ENCODE measurements at places on chromosomes 4 and X.

DNA sequence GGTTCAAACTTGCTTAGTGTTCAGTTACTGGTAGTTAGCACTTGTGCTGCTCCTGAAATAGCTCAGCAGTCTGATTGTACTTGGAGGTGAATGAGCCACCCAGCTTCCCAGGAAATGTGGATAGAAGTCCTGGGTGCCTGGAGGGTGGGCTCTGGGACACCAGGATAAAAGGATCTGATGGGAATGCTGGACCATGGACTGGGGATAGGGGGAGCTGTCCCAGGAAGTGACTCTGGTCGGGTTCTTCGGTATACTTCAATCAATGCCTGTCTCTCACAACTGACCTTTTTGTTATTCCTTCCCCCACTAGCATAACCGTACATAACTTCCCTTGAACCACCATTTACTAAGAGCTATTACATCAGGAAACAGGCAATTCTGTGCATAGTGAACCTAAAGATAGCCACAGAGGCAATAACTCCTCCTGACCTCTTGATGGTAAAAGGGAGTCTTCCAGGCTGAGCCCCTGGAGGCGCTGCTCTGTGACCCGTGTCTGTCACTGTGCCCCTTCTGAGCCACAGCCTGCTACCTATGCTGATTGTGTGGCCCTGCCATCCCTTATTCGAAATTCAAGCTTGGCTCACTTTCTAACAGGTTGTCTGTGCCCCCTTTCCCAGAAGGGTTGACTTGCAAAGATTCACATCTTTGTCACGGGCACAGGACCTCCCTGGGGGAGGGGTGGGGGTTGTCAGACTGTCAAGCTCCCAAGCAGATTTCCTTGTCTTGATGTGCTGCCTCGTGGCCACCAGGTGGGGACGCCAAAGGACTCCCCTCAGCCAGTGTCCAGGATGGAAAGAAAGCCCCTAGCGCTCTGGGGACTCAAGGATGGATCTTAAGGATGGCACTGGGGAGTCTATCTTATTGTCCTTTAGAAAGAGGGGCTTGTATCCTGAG, 24.5 kb upstream of the WDR1 start:
- DNase-seq = no peak

- DNase-seq = no peak
These were observed 23.4 kb upstream of the ZNF518B start for GRCh38 chr4:10480616-10481015.

DNA sequence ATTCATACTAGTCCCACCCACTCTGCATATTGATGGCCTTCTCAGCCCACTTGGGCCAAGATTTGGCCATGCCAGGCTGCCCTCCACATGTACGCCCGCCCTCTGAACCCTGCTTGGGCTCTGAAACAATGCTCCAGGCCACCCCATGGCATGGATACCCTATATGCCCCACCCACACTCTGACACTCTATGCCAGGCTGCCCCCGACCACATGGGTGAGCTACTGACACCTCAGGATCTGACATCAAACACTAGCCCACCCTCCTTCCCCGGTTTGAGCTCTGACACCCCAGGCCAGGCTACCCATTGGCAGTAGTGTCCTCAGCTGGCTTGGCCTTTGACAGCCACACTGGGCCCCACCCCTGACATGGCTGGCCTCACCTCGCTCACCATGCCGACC, 69.5 kb downstream of the HPRT1 start:
- no peak for DNase-seq

- DNase-seq = no peak
These were observed 68.4 kb downstream of the MID2 start for GRCh38 chrX:107894038-107894437.

GRCh38 chrX:154051201-154051810, 31.6 kb upstream of the IRAK1 start:
- peak; percentile 31 for DNase-seq

DNA sequence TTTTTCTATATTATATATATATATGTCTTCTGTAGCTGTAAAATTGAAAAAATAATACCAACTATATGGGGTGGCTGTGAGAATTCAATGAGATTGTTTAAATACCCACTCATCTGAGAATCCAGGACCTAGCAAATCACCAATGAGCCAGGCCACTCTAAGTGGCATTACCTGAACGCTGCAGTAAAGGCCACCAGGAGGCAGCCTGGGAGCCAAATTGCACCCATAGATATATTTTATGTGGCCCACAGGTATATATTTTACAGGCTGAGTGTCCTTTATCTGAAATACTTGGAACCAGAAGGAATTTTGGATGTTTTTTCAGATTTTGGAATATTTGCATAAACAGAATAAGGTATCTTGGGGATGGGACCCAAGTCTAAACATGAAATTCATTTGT, 58.2 kb upstream of the C4orf50 start:
- no peak for DNase-seq

GRCh38 chr4:42460043-42460442, 62.8 kb downstream of the SHISA3 start:
- no peak for DNase-seq

DNA sequence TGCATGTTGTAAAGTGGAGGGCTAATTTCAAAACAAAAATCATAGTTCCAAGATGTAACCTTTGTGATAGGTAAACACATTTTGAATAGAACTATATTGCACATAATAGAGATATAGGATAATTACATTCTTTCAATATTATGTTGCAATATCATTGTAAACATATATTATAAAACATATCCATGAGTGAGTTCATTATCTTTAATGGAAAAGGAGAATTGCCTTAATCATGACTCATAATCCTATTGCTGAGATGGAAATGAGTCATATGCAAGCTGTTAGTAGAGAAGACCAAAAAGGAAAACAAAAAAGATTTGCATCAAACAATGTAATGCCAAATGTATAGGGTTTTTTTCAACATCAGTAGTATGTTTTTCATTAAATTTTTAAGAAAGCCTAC, 73.7 kb upstream of the WDR44 start:
- no peak for DNase-seq

GRCh38 chr4:185506422-185506821, 28.9 kb downstream of the PDLIM3 start:
- DNase-seq = no peak

- no peak for DNase-seq
These were observed 4.9 kb downstream of the CPEB2 start for GRCh38 chr4:15007201-15007600.

DNA sequence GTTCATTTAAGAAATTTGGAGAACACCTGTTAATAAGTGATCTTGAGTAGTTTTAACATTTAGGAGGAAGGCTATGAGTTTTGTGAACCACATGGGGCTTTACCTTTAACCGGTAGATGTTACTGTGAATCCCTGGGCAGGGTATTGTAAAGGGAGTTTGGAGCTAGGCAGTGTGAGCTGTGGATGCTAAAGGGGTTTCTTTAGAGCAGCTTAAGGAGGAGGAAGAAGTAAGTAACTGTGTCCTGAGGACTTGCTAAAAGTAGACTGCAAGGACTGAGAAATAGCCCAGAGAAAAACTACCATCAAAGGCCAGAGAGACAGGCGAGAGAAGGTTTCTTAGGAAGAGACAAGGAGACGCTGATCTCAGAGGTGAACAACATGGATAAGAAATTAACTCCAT, 5.6 kb downstream of the RHOH start:
- DNase-seq = no peak

DNA sequence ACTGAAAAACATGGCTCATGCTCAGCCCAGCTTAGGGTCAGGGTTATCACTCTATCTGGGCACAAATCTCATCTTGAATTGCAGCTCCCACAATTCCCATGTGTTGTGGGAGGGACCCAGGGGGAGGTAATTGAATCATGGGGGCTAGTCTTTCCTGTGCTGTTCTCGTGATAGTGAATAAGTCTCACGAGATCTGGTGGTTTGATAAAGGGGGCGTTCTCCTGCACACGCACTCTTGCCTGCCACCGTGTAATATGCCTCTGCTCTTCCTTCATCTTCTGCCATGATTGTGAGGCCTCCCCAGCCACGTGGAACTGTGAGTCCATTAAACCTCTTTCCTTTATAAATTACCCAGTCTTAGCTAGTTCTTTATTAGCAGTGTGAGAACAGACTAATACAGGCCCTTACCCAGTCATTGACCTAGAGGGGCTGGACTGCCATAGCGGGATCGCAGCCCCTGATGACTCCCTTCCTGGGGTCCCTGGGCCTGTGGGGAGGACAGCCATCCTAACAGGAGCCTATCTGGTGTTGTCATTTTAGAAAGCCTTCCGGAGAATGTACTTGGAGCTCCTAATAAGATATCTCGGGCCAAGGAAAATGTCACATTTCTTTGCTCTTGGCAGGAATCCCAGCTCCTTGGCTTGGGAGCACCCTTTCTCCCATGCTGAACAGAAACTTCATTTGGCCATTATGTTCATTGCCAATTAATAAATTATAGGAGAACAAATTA, 112.6 kb downstream of the PHKA2 start:
- no peak for DNase-seq

GRCh38 chr4:87093443-87094123, 126.8 kb downstream of the KLHL8 start:
- peak; percentile 6 for DNase-seq

- DNase-seq = no peak
These were observed 30.9 kb upstream of the CCDC110 start for GRCh38 chr4:185502386-185502785.

GRCh38 chrX:49845701-49846403, 16.7 kb downstream of the PAGE4 start:
- DNase-seq = no peak

- no peak for DNase-seq
These were observed 143.2 kb upstream of the DGKK start for GRCh38 chrX:50613846-50614245.

- no peak for DNase-seq
These were observed 15.1 kb upstream of the FABP2 start for GRCh38 chr4:119337010-119337409.

DNA sequence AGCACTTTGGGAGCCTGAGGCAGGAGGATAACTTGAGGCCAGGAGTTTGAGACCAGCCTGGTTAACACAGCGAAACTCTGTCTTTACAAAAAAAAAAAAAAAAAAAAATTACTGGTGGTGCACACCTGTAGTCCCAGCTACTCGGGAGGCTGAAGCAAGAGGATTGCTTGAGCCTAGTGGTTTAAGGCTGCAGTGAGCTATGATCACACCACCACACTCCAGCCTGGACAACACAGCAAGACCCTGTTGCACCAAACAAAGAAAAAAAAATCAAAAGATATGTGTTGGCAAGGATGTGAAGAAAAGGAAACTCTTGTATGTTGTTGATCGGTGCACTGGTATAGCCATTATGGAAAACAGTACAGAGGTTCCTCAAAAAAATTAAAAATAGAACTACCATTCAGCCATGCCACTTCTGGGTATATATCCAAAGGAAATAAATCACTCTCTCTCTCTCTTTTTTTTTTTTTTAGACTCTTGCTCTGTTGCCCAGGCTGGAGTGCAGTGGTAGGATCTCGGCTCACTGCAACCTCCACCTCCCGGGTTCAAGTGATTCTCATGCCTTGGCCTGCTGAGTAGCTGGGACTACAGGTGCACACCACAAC, 15.2 kb downstream of the SH3D19 start:
- no peak for DNase-seq

GRCh38 chr4:40261231-40262076, 64.6 kb downstream of the RHOH start:
- no peak for DNase-seq

DNA sequence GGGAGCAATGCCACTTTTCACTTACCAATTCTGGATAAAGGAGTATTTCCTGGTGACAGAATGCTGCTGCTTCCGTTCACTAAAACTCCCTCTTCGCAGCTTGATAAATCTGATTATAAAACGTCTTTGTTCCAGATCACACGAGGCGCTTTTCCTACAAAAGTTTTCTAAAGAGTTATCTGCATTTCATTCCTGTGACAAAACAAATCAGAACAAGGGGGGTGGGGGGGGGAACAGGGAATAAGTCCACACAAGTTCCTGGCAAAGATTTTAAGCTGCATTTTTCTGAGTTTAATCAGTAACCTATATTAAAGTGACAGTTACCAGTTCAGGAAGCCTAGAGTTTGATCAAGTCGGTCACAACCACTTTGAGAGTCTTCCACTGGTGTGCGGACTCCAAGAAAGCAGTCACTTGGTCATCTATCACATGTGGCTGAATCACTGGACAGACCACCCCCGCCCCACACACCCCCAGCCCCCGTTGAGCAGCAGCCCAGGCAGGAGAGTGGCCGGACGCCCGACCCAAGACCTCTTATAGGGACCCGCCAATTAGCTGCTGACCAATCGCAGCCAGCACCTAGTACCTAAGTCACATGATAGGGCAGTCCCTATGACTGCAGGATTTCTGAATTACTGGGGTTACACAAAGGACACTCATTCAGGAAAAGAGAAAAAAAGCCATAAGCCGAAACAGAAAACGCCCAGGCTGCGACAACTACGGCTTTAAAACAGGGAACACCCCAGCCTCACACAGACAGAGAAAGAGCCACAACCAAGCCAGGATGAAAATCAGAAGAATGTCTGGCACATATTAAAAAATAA, 569.3 kb upstream of the DIPK2B start:
- no peak for DNase-seq

DNA sequence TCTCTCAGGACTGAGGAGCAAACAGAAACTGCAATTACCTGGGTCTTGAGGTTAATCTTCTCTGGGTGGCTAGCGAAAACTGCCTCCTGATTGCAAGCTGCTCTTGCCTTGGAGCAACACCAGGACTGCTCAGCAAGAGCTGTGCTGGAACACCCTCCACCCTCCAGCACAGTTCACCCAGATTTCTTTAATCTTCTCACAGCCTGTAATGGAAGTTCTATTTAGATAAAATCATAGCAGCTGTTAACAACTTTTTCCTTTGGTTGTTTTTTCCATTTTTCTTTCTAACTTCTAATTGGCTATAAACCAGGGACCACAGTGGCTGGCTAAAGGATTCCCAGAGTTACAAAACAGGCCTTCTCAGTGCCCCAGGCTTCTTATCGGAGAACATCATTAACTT, 36.3 kb downstream of the OPHN1 start:
- DNase-seq = no peak

DNA sequence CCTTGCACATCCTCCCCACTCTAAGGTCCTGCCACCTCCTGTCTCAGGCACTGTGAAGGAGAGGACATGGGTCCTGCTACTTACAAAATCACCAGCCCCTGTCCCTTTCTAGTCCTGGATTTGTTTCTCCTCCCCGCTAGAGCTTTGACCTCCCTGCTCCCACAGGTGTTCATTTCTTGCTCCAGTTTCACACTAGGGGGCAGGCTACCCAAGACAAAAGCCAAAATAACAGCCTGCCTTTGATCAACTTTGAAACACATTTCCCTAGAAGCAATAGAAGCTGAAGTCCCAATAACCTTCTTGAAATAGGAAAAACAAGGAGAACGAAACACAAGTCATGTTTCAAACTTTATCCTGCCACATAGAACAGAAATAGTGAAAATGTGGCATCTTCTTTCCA, 164.4 kb downstream of the QDPR start:
- no peak for DNase-seq

- no peak for DNase-seq
These were observed 33.5 kb downstream of the GUCY2F start for GRCh38 chrX:109448282-109448938.

- no peak for DNase-seq
These were observed 314.2 kb upstream of the IGFBP7 start for GRCh38 chr4:57424232-57424897.

GRCh38 chr4:12260453-12260852, 831.8 kb upstream of the HS3ST1 start:
- no peak for DNase-seq
